Mucosa of gallbladder (tissue), 1 donor: ENCODE measurements at places on chromosomes 6 and 20. TPM values are rescaled to one million over a fixed set of nuclear protein-coding genes. Genes with fewer than 3 reads are reported as not detected.

The GUCA1A gene
- total RNA-seq = not detected

The HECA gene
- total RNA-seq = 31.8 TPM

The MLN gene
- not detected for total RNA-seq

The FILIP1 gene
- 22.9 TPM for total RNA-seq

The EPPIN gene
- not detected for total RNA-seq

The HDGFL1 gene
- not detected for total RNA-seq

The RPP21 gene
- total RNA-seq = 42.6 TPM

The SLC22A7 gene
- total RNA-seq = 0.37 TPM

The GNMT gene
- total RNA-seq = 0.52 TPM

The SFTA2 gene
- total RNA-seq = 149 TPM

The NXT1 gene
- total RNA-seq = 10.5 TPM

The TMEM244 gene
- not detected for total RNA-seq

The MANEA gene
- 14.6 TPM for total RNA-seq

The FOXA2 gene
- 35.6 TPM for total RNA-seq

The RNASET2 gene
- total RNA-seq = 146 TPM

The C6orf47 gene
- 30.5 TPM for total RNA-seq

The SEMG1 gene
- total RNA-seq = 1.1 TPM

The TPBG gene
- 23.5 TPM for total RNA-seq

The HINT3 gene
- 32.3 TPM for total RNA-seq

The TRIM40 gene
- not detected for total RNA-seq

The GPX5 gene
- not detected for total RNA-seq

The PROKR2 gene
- not detected for total RNA-seq

The CLVS2 gene
- total RNA-seq = 0.06 TPM

The LSM2 gene
- 32.5 TPM for total RNA-seq

The AIG1 gene
- 81.4 TPM for total RNA-seq

The TAAR6 gene
- not detected for total RNA-seq

The CAGE1 gene
- not detected for total RNA-seq

The ELOVL4 gene
- 1.5 TPM for total RNA-seq

The OTOR gene
- not detected for total RNA-seq

The KCNG1 gene
- total RNA-seq = 9.9 TPM

The PCED1A gene
- 48.8 TPM for total RNA-seq

The DNAH8 gene
- 0.03 TPM for total RNA-seq

The CST7 gene
- total RNA-seq = 4.3 TPM

The TRMT11 gene
- total RNA-seq = 18.0 TPM

The RNF217 gene
- 32.1 TPM for total RNA-seq

The APOM gene
- 2.2 TPM for total RNA-seq

The C2 gene
- 14.8 TPM for total RNA-seq

The ADGRF1 gene
- total RNA-seq = 10.4 TPM
